ENCODE measurements at places on chromosomes 5 and 9. TPM values are rescaled to one million over a fixed set of nuclear protein-coding genes. Genes with fewer than 3 reads are reported as not detected.

- DNase-seq = no peak
These were observed 16.0 kb upstream of the TMEM171 start for GRCh38 chr5:73104326-73104725.

GRCh38 chr9:130934702-130935647 is 4.1 kb downstream of the FIBCD1 start:
- DNase-seq = no peak

DNA sequence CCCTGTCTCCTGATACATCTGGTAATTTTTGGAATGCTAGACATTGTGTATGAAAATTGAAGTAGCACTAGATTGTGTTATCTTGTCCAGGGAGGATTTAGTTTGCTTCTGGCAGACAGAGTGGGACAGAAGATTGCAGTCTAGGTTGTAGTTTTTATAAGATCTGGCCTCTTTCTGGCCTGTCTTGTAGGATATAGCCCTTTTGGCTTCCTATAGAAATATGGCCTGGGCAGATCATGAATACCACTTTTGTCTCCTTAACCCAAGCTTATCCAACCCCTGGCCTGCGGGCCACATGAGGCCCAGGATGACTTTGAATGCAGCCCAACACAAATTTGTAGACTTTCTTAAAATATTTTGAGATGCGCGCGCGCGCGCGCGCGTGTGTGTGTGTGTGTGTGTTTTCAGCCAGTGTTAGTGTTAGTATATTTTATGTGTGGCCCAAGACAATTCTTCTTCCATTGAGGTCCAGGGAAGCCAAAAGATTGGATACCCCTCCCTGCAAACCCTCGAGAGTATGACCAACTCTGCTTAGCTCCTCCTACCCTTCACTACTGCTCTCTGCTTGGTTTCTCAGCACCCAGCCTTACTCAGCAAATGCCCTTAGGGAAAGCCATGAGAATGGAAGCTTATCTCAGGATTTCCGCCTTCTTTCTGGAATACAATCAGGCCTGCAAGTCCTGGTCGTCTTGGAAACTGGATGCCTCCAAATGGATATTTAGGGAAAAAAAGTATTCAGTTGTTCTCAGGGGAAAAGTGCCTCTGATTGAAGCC is 26.5 kb downstream of the ANKRD33B start:
- DNase-seq = no peak

DNA sequence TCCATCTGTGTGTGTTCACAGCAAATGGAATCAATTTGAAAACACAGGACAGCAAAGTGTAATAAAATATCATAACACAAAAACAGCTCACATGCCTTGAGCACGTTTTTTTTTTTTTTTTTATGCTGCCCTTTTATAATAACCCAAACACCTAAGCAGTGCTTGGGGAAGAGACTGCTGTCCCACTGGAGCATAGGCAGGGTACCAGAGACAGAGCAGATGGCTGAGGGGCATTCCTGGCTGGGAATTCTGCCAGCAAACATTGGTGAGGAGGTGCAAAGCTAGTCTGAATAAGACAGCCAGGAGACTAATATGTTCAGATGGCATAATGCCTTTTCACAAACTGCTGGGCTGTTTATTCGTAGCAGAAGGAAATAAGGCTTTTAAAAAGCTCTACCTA is 58.1 kb upstream of the SV2C start:
- no peak for DNase-seq

DNA sequence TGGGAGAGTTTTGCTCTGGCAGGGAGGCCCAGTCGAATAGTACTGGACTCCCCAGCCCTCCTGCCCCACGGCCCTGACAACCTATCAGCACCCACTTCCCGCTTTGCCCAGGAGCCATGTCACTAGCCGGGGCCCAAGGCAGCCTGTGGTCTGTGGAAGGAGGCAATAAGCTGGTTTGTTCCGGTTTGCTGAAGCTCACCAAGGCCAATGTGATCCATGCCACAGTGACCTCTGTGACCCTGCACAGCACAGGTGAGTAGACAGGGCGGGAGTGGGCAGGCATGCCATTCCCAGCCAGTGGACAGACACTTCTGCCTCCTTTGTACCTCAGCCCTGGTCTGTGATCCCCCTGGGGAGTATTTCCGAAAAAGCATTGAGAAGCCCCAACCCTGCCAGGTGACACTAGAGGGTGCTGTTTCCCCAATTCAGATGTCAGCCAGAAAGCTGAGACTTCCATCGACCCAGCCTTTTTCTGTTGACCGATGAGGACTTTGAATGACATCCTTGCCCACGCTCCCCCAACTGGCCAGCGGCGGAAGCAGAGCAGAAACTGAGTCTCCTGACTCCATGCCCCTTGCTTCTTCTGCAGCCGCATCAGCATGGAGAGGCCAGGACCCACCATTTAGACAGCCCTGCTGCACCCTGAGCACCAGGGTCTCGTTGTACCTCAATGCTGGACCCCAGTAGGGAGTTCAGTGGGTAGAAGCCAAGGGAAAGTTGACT is 9.6 kb downstream of the PCYOX1L start:
- peak; percentile 53 for DNase-seq

GRCh38 chr5:176609724-176610434 is at the start of gene GPRIN1:
TSS of gene GPRIN1 (minus strand) at chr5:176610156. CDS start at chr5:176599834, 10,322 bp downstream.
- DNase-seq = no peak

GRCh38 chr9:2340046-2340760 is 281.4 kb upstream of the VLDLR start:
- no peak for DNase-seq

- no peak for DNase-seq
These were observed 39.2 kb upstream of the PCA3 start for GRCh38 chr9:76725011-76725546.

GRCh38 chr5:169906745-169907649 is 73.3 kb downstream of the INSYN2B start:
- DNase-seq = no peak

DNA sequence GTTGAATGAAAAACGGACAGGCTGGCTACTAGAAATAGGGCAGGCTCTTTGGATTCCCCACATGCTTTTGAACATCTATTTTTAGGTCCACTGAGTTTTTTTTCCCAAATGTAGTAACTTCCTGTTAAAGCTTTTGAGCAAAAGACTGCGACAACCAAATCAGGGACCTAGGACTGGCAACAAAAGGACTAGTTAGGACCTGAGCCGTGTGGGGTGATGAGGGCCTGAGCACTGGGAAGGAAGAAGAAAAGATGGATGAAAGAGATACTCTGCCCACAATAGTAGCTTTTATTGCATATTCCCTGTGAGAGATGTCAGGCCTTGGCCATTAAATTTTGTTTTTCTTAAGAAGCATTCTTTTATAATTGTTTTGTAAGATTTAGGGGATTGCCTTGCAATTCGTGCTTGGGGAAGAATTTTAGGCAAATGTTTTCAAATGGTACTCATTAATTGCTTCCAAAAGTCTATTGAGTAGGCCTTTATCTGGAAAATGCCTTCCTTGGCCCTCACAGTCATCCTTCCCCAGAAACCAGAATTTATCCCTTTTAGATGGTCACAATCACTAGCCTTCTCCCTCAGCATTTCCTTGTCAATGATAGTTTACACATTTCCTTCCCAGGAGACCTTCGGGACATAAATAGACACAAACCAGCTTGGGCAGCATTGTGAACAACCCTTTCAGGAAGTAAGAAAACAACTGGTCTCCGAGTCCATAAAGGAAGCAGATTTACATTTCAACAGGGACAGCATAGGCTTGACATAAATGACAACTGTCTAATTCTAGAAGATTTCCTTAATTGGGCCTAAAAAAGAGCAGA is 166.5 kb downstream of the RMI1 start:
- DNase-seq = no peak

DNA sequence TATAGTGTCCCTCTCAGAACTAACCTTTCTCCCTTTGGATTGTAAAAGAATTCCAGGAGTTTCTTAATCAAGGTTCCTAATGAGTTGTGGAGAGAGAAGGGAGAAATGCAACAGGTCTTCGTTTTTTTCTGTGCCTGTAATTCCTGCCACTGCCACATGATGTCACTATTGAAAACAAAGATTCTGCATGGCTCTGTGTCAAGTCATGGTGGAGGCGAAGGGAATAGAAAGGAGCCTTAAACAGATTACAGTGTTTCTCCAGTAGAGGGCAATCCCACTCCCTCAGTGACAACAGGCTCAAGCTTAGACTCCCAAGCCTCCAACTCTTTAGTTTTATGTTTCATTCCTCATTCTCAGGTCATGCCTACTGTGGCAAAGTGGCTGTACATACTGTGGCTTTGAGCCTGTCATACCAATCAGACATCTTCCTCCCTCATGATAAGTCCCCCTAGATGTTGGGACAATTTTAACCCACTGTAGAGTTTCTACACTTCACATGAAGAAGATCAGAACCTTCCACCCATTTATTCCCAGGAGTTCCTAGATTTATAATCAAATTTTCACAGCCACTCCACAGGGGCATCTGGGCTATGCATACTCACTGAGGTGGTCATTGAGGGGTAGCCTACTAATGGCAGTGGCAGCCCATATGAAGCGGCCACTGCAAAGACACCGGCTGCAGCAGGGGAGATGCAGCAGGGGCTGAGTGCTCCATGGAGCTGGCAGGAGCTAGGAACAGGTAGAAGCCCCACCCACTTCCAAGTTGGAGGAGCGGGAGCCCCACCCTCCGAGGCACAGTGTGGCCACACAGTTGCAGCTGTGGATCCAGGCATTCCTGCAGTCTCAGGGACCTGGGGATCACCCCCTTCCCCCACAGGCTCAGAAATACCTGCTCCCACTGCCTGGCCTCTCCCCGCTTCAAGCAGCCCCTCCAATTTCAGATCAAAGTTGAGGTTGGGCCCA is 97.4 kb upstream of the TRIM32 start:
- DNase-seq = no peak

GRCh38 chr5:1026700-1027621 is 18.4 kb downstream of the NKD2 start:
- DNase-seq = no peak

GRCh38 chr5:44708602-44709001 is 100.1 kb upstream of the MRPS30 start:
- DNase-seq = no peak

- DNase-seq = no peak
These were observed 38.7 kb downstream of the FTMT start for GRCh38 chr5:121890297-121890858.

DNA sequence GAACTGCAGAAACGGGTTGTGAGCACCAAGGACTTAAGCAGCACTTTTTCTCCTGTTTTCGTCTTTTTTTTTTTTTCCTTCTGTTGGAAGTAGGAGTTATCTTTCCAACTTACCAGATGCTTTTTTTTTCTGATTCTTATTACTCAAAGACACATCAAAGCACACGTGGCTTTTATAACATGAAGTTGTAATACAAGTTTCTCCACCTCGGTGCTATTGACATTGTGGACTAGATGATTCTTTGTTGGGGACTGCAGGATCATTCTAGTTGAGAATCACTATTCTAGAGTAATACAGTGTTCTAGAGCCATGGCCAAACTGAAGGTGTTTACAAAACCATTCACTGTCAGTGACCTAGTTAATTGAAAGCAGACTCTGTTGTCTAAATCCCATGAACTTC is 51.5 kb downstream of the MYO10 start:
- DNase-seq = no peak

- DNase-seq = no peak
These were observed 6.1 kb downstream of the GARIN3 start for GRCh38 chr5:157160001-157160400.

- no peak for DNase-seq
These were observed 3.7 kb upstream of the RAI14 start for GRCh38 chr5:34652466-34652865.

EGFLAM gene
- polyA plus RNA-seq = 37.5 TPM

SLIT3 gene
- polyA plus RNA-seq = 71.6 TPM

PCDHA2 gene
- polyA plus RNA-seq = 0.34 TPM

MVB12B gene
- polyA plus RNA-seq = 19.2 TPM

ANKRD34B gene
- polyA plus RNA-seq = not detected

FOXD4L6 gene
- not detected for polyA plus RNA-seq

NRG2 gene
- polyA plus RNA-seq = 10.1 TPM

MLANA gene
- polyA plus RNA-seq = not detected

ZNF883 gene
- polyA plus RNA-seq = 1.1 TPM

LTC4S gene
- polyA plus RNA-seq = 11.7 TPM
